Fibroblast of skin of right biceps (primary cell): ENCODE measurements at places on chromosomes 5 and 9.

GRCh38 chr5:32264957-32265572, 47.7 kb downstream of the MTMR12 start:
- no peak for DNase-seq

DNA sequence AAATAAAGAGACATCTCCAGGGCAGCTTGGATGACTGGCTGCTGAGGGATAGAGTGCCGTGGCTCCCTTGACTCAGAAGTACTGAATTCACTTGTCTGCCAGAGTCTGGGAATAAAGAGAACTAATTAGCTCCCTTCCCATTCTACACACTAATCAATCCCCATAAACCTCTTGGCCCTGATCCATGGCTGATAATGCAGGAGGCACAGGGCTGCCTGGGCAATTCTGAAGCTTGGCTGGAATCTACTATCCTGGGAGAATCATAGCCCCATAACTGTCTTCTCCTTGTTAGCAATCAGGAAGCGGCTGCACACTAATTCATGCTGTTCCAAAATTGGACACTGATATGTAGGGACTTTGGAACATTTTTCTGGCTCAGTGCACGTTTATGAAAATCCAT, 197.7 kb downstream of the PTTG1 start:
- no peak for DNase-seq

- DNase-seq, result no peak
Measured at GRCh38 chr5:73434461-73434860, 14.1 kb downstream of the FOXD1 start.

DNA sequence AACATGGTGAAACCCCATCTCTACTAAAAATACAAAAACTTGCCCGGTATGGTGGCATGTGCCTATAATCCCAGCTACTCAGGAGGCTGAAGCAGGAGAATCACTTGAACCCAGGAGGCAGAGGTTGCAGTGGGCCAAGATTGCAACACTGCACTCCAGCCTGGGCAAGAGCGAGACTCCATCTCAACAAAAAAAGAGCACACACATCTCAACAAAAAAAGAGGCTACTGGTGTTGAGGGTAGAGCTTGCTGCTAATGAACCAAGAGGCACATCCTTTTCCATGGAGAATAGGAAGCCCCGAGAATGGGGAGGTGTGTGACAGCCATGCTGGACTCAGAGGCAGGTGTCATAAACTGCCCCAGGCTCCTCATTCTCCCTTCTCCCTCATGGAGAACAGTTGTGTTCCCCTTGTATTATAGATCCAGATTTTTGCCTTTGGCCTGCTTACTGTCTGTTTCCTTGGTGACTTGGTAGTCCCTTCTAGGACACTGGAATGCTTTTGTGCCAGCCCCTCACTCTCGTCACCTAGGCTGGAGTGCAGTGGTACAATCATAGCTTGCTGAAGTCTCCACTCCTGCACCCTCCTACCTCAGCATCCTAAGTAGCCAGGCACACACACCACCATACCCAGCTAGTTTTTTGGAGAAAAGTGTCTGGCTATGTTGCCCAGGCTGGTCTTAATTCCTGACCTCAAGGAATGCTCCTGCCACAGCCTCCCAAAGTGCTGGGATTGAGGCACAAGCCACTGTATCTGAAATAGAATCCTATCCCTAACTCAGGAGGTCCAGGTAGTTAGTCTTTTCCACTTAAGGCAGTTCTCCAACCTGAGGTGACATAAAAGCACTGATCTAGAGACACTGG, 5.1 kb downstream of the RPL12 start:
- no peak for DNase-seq

DNA sequence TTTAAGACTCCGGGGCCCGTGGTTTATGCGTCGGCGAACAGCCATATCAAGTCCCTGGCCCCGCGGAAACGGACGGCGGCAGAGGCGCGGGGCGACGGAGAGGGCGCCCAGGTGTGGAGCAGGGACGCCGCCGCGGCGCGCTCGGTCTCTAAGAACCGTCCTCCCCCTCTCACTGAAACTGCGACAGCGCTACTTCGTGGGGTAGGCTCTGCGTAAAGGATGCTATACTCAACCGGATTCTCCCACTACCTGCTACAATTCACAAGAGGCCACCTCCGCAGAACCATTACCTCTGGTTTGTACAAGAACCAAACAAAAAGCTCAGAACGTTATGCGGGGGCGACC, 404 bp downstream of the MRNIP start:
- DNase-seq, result peak; percentile 25

DNA sequence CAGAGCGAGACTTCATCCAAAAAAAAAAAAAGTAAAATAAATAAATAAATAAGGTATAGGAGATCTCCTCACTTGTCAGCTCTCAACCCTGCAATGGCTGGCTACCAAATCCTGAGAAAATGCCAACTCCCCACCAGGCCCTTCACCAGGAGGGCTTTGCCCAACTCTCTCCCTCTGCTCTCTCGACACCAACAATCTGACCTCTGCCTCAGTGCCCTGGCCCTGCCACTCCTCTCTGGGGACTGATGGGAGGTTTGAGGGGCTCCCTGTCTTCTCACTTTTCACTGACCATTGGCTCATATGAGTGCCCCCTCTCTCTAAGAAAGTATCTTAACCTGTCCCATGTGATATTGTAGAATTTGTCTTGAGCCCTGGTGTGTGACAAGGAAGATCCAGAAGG, 52.6 kb upstream of the SH3PXD2B start:
- no peak for DNase-seq

- DNase-seq, result no peak
Measured at GRCh38 chr5:19874811-19875210, 113.2 kb downstream of the CDH18 start.

GRCh38 chr9:34377404-34377746, 677 bp upstream of the MYORG start:
- DNase-seq, result no peak

GRCh38 chr9:86978413-86978812, 31.1 kb upstream of the GAS1 start:
- peak; percentile 81 for DNase-seq

DNA sequence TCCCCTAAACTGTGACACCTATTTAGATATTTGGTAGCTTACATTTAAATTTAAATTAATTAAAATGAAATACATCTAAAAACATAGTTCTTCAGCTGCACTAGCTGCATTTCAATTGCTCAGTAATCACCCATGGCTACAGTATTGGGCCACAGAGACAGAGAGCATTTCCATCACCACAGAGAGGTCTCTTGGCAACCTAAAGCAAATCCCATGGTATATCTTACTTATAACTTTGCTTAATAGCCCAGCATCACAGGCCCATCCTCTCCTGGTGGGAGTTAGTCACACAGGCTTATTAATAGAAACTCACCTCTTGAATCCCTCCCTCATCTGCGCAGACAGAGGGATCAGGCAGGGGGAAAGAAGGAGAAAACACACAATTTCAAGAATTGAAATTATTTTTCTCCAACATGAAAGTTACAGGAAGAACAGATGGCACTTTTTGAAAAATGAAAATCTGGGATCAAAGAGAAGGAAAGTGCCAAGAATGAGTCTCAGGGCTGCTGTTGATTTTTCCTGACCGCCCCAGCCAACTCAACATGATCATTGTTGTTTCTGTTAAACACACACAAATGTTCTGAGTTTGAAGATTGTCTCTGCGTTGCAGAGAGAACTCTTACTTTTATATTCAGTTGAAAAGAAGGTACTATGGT, 144.6 kb downstream of the CMYA5 start:
- DNase-seq, result peak; percentile 12

- no peak for DNase-seq
Measured at GRCh38 chr5:21615195-21615765, 1237.9 kb downstream of the CDH12 start.

DNA sequence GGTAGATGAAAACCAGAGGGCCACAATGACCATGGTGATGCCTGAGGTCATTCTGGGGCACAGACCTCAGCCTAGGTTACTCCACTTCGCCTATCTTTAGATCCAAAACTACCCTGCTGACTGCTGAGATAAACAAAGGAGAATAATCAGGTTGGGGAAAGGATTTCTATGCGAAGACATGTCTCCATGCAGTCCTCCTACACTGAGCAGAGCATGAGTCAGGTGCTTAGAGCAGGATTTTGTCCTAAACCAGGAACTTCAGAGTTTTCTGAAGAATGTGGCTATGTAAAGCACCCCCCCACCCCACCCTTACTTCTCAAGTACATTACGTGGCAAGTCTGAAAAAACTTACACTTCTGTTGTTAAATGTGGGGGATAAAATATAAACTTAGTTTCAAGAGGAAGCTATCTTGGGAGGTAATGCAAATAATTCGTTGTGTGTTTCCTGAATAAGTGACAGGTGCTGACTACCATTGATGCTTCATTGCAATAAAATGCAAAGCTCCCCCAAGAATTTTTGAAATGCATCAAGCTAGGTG, 19.4 kb downstream of the PDCD1LG2 start:
- peak; percentile 51 for DNase-seq

GRCh38 chr9:91207729-91208418, 153.8 kb downstream of the AUH start:
- DNase-seq, result peak; percentile 71
